ENCODE measurements at places on chromosomes 11 and 22.

DNA sequence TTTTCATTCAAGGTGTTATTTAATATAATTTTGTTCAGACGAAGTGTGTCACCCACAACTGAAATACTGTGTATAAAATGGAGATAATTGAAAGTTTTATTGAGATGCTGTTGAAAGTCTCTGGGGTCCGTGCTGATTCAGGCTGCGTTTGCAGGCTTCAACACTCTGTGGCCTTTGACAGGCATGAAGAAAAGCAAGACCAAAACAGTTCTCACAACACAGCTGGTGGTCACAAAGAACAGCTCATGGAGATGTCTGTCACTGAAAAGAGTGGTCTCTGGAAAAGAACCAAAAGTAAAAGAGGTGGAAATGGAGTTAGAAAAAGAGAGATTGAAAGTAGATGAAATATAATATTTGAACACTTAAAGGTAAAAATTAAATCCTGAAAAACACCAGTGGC, 9.8 kb upstream of the MPPED2 start:
- DNase-seq: no peak

- DNase-seq: no peak
Measured at GRCh38 chr11:35563484-35564244, 38.2 kb upstream of the PAMR1 start.

GRCh38 chr11:17725174-17725573, 5.8 kb downstream of the MYOD1 start:
- no peak for DNase-seq

- DNase-seq: no peak
Measured at GRCh38 chr11:91794146-91794545, 430.5 kb upstream of the FAT3 start.

DNA sequence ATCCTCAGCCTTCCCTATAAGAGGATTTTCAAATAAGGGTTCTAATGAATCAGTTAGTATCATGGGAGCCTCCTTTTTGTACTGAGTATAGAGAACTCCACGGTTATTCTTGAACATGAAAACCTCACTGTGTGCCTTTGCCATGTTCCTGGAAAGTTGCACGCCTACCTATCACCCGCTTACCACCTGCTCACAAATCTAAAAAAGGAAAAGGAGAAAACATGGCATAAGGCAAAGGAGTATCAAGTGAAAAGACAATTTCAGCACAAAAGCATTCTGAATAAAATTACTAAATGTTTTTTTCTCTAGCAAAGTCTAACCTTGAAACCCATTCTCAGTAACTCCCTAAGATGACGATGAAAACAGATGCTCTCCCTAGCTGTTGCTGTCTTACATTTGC, 511.8 kb upstream of the API5 start:
- DNase-seq: no peak

- peak; percentile 82 for DNase-seq
Measured at GRCh38 chr11:17063171-17064002, 14.1 kb downstream of the RPS13 start.

- DNase-seq: peak; percentile 54
Measured at GRCh38 chr11:73997120-73997770, 11.6 kb downstream of the UCP3 start.

DNA sequence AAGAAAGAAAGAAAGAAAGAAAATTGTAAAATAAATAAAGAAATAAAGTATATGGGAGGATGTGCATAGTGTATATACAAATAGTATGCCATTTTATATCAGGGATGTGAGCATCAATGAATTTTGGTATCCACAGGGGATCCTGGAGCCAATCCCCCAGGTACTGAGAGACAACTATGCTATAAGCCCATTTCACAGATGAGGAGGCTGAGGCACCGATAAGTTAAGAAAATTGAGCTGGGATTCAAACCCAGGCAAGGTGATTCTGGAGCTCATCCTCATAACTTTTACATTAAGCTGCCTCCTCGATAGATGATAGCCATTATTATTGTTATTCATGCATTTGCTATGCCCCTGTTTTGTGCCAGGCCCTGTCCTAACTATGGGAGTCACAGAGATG, 47.0 kb upstream of the ACCSL start:
- DNase-seq: no peak

- DNase-seq: no peak
Measured at GRCh38 chr11:35105319-35106079, 33.5 kb upstream of the CD44 start.

GRCh38 chr11:68148879-68149278, 27.7 kb upstream of the CHKA start:
- no peak for DNase-seq

- DNase-seq: no peak
Measured at GRCh38 chr11:83649528-83649855, 363.3 kb upstream of the CCDC90B start.

GRCh38 chr22:44441401-44442185, 56.4 kb downstream of the RTL6 start:
- no peak for DNase-seq

- no peak for DNase-seq
Measured at GRCh38 chr22:19455585-19456370, 8.3 kb upstream of the C22orf39 start.

DNA sequence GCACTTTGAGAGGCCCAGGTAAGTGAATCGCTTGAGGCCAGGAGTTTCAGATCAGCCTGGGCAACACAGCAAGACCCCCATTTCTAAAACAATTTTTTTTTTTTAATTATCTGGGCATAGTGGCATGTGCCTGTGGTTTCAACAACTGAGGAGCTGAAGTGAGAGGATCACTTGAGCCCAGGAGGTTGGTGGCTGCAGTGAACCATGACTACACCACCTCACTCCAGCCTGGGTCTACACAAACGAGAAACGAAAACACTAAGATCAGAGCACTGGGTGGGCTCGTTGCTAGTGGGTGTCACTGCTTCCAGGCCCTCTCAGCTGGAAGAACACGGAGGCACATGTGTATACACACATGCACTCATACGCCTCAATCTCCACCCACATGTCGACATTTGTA, 4.1 kb upstream of the MOB2 start:
- DNase-seq: no peak

GRCh38 chr11:9004183-9004926, 554 bp upstream of the NRIP3 start:
- DNase-seq: peak; percentile 65

DNA sequence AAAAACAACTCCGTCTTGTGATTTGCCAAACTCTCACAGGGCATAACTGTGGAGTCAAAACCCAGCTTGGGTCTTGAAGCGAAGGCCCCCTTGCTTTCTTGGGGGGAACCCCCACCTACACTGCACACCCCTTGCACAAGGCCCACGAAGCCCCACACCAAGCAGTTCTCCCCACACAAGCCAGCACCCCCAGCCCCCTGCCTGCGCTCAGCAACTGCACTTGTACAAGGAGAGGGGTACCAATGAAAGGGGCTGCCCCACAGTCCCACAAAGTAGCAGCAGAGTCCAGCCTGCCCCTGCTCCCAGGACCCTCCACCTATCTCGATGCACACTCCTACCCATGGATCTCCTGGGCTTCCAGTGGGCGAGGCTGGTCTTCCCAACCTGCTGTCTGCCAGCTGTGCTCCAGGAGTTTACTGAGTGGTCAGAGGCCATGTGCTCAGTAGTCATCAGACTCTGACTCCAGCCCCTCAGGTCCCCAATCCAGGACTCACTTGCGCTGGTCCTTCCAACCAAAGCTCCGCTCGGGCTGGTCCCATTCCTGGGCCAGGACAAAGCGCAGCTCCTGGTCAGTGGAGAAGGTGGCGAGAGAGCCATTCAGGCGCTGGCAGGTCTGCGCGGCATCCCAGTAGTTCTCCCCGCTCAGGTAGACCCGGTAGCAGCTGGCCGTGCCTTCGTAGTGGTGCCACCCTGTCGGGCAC, 57.7 kb downstream of the DGCR2 start:
- DNase-seq: no peak

GRCh38 chr11:118224511-118225188, at the start of gene JAML:
Gene JAML, minus strand, starts transcription at chr11:118225011. Its CDS starts 10,145 bp downstream, at chr11:118214866.
- DNase-seq: peak; percentile 86

DNA sequence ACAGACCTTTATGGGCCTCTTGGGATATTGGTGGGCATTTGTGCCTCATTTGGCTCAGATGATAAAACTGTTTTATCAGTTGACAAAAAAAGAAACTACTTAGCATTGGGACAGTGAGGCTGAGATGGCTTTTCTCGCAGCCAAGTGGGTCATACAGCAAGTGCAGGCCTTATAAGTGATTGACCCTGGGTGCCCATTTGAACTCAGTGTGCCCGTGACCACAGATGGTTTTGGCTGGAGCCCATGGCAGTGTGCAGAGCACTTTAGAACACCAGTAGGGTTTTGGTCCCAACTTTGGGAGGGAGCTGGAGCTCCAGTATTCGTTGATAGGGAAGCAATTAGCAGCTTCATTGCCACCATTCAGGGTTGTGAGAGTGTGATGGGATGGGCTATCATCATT, 404.5 kb upstream of the LARGE1 start:
- no peak for DNase-seq

DNA sequence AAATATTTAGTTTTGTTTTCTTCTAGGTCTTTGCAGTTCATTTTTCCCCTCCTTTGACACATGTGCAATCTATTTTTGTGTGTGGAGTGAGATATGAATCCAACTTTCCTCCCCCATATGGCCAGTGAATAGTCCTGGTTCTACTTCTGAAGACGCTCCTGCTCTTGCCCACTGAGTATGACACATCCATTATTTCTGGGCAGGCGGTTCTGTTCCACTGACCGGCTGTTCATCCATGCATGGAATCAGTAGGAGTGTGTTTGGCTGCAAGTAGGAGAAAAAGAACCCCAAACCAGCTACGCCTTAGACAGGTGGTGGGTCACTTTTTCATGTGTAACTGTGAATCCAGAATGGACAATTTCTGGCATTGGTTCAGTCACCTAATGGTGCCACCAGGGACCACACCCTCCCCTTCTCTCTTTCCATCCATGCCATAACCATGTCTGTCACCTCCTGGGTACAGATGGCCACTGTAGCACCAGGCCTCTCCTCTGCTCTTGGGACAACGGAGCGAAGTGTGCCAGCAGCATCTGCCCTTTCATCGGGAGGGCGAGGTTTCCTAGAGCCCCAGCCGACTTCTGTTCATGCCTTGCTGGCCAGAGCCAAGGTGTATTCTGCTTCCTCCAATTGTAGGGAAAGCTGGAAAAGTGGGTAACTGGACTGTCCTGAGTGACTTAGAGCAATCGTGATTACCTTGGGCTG, 67.4 kb upstream of the SLC22A12 start:
- DNase-seq: no peak

DNA sequence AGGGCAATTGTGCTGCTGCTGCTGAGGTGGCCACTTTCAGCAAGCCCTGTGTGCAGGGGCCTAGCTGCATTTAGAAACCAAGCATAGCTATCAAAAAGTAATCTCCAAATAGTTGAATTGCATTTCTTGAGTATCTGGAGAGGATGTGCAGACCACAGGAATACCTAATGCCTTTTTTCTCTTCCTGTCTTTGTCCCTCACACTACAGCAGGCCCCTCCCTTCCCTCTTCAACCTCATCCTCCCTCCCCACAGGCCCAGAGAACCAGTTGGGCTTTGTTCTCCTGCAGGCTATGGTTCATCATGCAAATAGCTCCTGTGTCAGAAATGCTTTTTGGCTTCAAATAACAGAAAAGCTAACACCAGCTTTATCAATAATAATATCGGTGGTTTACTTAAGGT, 47.7 kb downstream of the DKK3 start:
- DNase-seq: no peak

DNA sequence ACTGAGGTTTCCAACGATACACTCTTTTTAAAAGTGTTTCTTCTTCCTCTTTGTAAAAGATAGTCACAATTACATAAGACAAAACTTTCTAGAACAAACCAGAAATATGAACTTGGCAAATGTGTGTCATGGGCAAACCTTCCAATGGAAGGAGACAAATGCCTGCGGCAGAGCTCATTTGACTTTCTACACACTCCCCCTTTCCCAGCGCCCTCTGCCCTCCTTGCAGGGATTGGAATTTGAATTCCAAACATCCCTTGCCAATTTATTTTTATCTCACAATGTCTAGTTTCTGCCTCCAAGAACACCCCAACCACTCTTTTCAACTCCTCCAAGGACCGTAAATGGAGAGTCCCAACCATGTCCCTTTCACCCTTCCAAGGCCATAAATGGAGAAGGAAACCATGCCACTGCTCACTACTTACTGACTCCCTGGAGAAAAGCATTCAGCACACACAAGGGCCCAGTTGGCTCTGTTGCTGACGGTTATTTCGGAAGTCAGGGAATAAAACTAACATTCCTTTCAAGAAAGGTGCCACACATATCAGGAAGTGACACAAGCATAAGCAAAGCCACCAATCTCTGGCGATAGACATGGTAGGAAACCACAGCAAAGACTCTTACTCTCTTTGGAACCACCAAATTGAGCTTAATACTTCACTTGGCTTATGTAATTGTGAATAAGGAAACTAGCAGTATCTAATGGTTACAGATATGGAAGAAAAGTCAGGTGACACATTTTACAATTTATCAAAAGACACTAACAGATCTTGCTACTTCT, 15.0 kb upstream of the ESAM start:
- no peak for DNase-seq

DNA sequence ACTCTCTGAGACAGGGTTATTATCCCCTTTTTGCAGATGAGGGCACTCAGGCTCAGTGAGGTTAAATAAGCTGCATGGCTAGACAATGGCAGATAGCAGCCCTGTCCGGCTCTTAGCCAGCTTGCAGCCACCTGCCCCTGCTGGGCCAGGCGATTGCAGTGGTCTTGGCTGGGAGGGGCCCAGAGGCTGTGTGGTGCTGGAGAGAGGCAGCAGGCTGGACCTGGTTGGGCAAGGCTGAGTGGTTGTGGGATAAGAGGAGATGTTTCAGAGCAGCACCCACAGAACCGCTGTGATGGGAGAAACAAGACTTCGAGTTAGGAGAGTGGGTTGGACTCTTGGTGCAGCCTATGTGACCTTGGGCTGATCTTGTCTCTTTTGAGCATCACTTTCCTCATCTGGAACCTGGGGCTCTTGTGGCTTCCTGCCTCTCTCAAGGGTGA, 25.5 kb downstream of the PTPRJ start:
- peak; percentile 75 for DNase-seq

DNA sequence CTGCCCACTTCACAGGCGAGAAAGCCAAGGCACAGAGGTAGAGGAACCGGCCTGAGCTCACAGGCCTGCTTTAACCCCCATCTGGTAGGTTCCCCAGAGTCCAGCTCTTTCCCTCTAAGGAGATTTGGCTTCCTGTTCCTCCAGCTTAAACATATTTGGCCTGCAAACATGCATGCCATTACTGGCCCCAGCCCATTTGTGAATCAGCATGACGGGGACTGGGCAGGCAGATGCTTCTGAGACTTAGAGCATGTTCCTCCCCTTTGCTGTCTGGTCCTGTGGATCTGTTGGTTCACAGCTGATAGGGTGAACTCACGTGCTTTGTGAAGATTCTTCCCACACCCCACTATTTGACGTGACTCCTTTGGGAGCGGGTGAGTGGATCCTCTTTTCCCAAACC, 12.6 kb downstream of the CHST1 start:
- peak; percentile 46 for DNase-seq

DNA sequence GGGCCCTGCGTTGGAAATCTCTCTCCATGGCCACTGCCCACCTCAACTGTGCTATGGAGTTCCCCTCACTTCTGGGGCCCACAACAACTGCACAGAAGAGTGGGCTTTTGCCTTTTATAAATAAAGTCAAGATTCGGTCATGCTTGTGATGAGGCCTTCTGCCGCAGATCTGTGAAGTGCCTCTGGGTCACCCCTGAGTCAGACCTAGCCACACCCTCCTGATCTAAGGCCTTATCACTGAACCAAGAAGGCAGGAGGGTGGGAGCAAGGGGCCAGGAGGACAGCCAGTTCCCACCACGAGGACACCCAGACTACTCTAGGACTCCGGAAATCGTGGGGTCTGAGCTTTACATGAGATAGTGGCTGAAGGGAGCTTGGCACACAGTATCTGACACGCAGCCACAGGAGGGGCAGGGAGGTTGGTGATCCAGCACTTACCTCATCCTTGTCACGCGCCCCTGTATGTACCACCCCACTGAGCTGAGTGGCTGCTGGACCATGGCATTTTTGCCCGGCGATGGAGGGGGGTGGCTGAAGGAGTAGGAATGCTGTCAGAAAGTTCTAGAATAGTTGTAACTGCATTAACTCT, 115.7 kb downstream of the ABTB2 start:
- no peak for DNase-seq

Data from activated CD8-positive, alpha-beta memory T cell treated with anti-CD3 and anti-CD28 coated beads for 24 hours (primary cell).